Stimulated activated naive B cell treated with anti-CD40 and anti-IgM and Interleukin-4, amounts not matched to agents 10 μg/mL and 1 μg/mL and 100 μg/mL, for 72 hours (primary cell): ENCODE measurements at places on chromosomes 1 and 21.

DNA sequence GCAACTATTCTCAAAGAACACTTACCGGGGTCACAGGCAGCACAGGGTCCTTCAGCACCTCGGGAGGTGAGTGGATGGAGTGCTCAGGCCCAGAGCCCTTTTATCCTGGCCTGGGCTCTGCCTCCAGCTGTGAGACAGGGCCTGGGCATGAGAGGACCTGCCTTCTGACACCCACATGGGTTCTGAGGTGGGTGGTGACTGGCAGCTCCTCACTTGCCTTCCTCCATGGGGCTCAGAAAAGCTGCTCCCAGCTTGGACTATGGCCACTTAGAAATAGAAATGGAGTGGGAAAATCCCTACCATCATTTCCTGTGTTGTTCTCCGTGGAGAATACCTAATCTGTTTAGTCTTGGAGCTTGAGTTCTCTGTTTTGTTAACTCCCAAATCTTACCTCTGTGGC lies at the start of gene LCE1C:
Gene LCE1C, minus strand, starts transcription at position 76 of the 400 bp plus-strand sequence. CDS start 1,173 bp downstream, outside the sequence.
- no peak within 1 kb of the TSS for H3K4me3 ChIP-seq
- peaks cover 28% of the 10 kb centered on the region for H3K27me3 ChIP-seq

- no peak for DNase-seq
- no peaks in the 10 kb centered on the region for H3K4me1 ChIP-seq
- no peak overlapping the region for H3K4me3 ChIP-seq
- H3K27me3 ChIP-seq: no peaks in the 10 kb centered on the region
These were observed 47.6 kb upstream of the SAMD13 start for GRCh38 chr1:84253891-84254290.

GRCh38 chr1:39613250-39613649 lies 26.2 kb downstream of the HEYL start:
- H3K27me3 ChIP-seq: peaks cover 31% of the 10 kb centered on the region
- no peaks in the 10 kb centered on the region for H3K36me3 ChIP-seq
- peaks cover 8% of the 10 kb centered on the region for H3K4me1 ChIP-seq
- DNase-seq: no peak
- no peak overlapping the region for H3K27ac ChIP-seq

DNA sequence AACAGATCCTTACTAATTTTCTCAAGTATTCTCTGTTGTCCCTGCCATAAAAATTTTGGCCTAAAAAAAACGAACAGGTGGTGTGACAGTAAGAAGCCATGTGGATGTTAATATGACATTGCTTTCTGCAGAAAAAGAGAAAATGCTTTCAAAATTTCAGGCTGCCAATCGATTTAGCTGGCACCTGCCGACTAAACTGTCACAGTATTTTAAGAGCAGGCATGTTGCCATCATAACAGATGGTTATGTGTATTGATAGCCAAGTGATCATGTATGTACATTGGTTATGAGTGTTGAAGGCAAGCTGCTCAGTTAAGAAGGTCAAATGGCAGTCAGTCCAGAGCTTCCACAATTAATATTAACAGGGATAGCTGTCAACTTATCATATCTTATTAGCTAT lies 1017.0 kb downstream of the MRPL39 start:
- no peaks in the 10 kb centered on the region for H3K27me3 ChIP-seq
- no peak overlapping the region for H3K27ac ChIP-seq
- no peaks in the 10 kb centered on the region for H3K4me1 ChIP-seq
- H3K36me3 ChIP-seq: no peaks in the 10 kb centered on the region

- H3K4me3 ChIP-seq: no peak overlapping the region
- H3K27me3 ChIP-seq: peaks cover 31% of the 10 kb centered on the region
- no peak overlapping the region for H3K27ac ChIP-seq
- no peaks in the 10 kb centered on the region for H3K4me1 ChIP-seq
- no peak for DNase-seq
These were observed 12.8 kb downstream of the S100A7 start for GRCh38 chr1:153447498-153448170.

- H3K36me3 ChIP-seq: peaks cover 2% of the 10 kb centered on the region
- DNase-seq: no peak
- no peak overlapping the region for H3K4me3 ChIP-seq
- H3K27ac ChIP-seq: no peak overlapping the region
These were observed 15.7 kb downstream of the RPTN start for GRCh38 chr1:152143150-152143887.

DNA sequence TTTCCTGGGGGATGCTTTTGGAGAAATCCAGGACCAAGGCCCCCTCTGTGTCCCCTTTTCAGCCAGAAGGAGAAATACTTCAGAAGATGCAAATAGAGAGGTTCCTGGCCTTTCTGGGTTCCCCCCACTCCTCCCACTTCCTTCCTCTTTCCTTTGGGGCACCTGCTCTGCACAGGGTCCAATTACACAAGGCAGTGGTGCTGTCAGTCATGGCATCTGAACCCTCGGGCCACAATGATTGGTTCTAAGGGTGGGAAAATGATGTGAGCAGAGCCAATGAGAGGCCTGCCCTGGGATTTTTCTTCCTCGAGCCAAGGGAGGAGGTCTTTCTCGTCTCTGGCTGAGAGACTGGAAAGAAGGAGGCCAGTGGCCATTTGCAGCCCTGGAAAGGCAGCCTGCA lies 282.2 kb downstream of the NPHP4 start:
- peaks cover 4% of the 10 kb centered on the region for H3K36me3 ChIP-seq
- no peaks in the 10 kb centered on the region for H3K27me3 ChIP-seq
- no peak overlapping the region for H3K4me3 ChIP-seq

DNA sequence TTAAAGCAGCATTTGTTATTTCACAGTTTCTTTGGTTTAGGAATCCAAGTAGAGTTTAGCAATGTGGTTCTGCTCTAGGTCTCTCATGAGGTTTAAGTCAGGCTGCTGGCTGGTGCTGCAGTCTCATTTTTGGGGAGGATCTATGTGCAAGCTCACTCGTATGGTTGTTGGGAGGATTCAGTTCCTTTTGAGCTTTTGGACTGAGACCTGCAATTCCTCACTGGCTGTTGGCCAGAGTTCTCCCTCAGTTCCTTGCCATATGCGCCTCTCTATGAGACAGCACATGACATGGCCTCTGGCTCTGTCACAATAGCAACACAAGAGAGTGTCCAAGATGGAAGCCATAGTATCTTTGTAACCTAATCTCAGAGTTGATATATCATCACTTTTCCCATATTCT lies 91.0 kb downstream of the OLFML2B start:
- no peak overlapping the region for H3K4me3 ChIP-seq

GRCh38 chr1:182707122-182707521 lies 22.7 kb upstream of the RGS8 start:
- H3K36me3 ChIP-seq: no peaks in the 10 kb centered on the region
- DNase-seq: no peak
- H3K27me3 ChIP-seq: no peaks in the 10 kb centered on the region
- no peak overlapping the region for H3K27ac ChIP-seq
- H3K4me1 ChIP-seq: no peaks in the 10 kb centered on the region

GRCh38 chr1:200990114-200990513 lies 33.4 kb downstream of the KIF21B start:
- H3K27me3 ChIP-seq: no peaks in the 10 kb centered on the region
- H3K4me1 ChIP-seq: peaks cover 11% of the 10 kb centered on the region
- no peak for DNase-seq
- no peak overlapping the region for H3K27ac ChIP-seq
- H3K4me3 ChIP-seq: no peak overlapping the region

DNA sequence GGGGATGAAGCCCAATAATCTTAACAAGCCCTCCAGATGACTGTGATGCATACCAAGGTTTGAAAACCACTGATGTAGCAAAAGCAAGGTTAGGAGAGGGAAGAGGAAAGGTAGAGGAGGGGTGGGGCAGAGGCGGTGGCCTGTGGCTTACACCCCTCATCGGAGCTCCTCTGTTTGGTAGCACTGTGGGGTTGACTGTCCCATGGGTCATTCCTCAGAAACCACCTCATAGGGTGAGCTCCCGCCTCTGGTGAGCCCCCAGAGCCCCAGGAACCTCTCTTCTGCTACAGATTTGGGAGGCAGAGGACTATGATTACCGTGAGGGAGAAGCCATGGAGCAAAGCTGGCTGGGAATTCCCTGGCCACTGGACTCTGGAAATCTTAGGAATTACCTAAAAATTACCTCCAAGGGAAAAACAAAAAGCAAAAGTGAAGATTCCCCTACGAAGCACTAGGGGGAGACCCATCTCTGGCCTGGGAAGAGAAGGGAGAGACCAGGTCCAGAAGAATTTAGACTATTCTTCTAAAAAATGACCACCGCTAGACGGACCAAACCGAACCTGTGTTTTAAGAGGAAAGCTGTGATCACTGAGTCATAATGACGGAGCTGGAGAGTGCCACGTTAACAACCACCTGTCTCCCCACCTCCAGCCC lies 1.5 kb upstream of the RASSF5 start:
- H3K4me3 ChIP-seq: peak overlapping the region; percentile 79
- peaks cover 61% of the 10 kb centered on the region for H3K4me1 ChIP-seq
- H3K36me3 ChIP-seq: peaks cover 9% of the 10 kb centered on the region
- peaks cover 36% of the 10 kb centered on the region for H3K27me3 ChIP-seq

DNA sequence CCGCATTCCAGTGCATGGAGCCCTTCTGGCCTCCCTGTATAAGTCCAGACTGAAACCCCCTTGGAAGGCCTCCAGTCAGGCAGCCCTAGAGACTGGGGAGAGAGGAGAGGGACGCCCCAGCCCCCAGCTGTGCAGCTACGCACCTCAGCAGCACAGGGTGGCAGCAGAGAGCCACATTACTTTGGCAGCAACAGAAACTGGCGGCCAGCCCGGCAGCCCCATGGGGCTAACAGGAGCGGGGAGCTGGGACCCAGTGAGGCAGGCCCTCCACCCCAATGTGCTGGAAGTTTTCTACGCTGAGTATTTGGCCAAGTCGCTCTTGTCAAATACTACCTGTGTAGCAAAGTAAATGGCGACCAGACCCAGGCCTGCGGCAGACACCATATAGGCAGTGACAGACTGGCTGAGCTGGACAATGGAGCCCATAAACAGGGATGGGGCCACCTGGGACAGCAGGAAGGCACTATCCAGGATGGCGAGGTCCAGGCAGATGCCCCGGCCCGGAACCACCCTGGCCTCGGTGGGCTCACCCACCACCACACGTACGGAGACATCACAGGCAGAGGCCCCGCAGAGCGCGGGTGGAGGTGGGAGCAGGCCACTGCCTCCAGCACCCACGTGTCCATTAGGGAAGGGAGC lies 21.2 kb downstream of the SLC45A3 start:
- H3K27me3 ChIP-seq: no peaks in the 10 kb centered on the region
- peaks cover 7% of the 10 kb centered on the region for H3K36me3 ChIP-seq
- peak; percentile 67 for DNase-seq
- peaks cover 49% of the 10 kb centered on the region for H3K4me1 ChIP-seq
- no peak overlapping the region for H3K27ac ChIP-seq
- no peak overlapping the region for H3K4me3 ChIP-seq

- DNase-seq: no peak
- no peaks in the 10 kb centered on the region for H3K36me3 ChIP-seq
- H3K27me3 ChIP-seq: no peaks in the 10 kb centered on the region
- no peak overlapping the region for H3K27ac ChIP-seq
These were observed 76.6 kb downstream of the HSPA13 start for GRCh38 chr21:14306126-14306907.

DNA sequence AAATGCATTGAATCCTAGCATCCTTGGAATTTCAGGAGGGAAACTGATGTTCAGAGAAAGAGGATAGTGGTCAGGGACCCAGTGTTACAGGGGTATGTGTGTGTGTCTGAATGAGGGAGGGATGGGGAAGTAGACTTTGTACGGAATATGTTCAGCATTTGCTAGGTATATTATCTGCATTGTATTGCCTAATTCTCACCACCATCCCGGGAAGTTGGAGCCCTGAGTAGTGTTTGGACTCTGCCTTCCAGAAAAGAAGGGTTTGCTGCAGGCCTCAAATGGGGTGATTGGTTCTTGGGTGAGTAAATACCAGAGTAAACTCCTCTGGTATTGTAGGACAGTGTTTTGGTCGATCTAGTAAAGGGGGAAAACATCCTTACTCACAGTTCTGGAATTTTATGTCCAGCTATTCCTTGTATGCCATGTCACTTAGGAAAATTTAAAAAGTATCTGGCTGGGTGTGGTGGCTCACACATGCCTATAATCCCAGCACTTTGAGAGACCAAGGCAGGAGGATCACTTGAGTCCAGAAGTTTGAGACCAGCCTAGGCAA lies 7.1 kb upstream of the ZNF496 start:
- DNase-seq: no peak
- no peaks in the 10 kb centered on the region for H3K27me3 ChIP-seq
- peaks cover 8% of the 10 kb centered on the region for H3K36me3 ChIP-seq
- no peak overlapping the region for H3K27ac ChIP-seq

GRCh38 chr1:92956254-92957029 lies 4.8 kb downstream of the DIPK1A start:
- H3K36me3 ChIP-seq: peaks cover 18% of the 10 kb centered on the region
- DNase-seq: no peak
- H3K27me3 ChIP-seq: no peaks in the 10 kb centered on the region
- peaks cover 58% of the 10 kb centered on the region for H3K4me1 ChIP-seq
- peak overlapping the region; percentile 72 for H3K27ac ChIP-seq

DNA sequence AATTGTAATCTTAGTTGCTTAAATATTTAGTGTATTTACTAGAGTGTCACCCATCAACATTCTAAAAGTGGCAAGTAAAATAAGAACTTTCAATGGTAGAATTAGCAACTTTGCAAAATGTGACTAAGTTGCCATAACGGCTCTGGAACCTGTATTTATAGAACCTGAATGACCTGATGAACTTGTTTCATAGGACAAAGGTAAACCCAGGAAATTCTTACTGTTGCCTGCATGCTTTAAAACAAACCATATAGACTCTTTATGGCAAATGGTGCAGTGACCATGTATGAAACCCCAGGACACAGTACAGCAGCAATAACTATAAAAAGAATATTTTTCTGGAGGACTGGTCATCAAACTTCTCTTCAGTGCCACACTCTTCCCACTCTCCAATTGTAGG lies 22.9 kb downstream of the AK2 start:
- H3K27ac ChIP-seq: no peak overlapping the region
- peaks cover 68% of the 10 kb centered on the region for H3K36me3 ChIP-seq
- DNase-seq: no peak
- H3K4me1 ChIP-seq: no peaks in the 10 kb centered on the region
- H3K4me3 ChIP-seq: no peak overlapping the region

- peak within 1 kb of the TSS; percentile 78 for H3K27ac ChIP-seq
- peaks cover 3% of the 10 kb centered on the region for H3K36me3 ChIP-seq
- peaks cover 17% of the 10 kb centered on the region for H3K27me3 ChIP-seq
These were observed at the start of gene GPR161 for GRCh38 chr1:168136709-168137514. GPR161 (minus strand) TSS chr1:168136930; CDS start chr1:168104850, 32,080 bp downstream.

GRCh38 chr1:29236712-29237128 lies 398 bp downstream of the PTPRU start:
- H3K27me3 ChIP-seq: peaks cover 57% of the 10 kb centered on the region
- peaks cover 3% of the 10 kb centered on the region for H3K36me3 ChIP-seq
- DNase-seq: peak; percentile 12
- peaks cover 13% of the 10 kb centered on the region for H3K4me1 ChIP-seq
- H3K27ac ChIP-seq: peak overlapping the region; percentile 3

GRCh38 chr1:243587285-243587684 lies 262.8 kb downstream of the AKT3 start:
- no peak overlapping the region for H3K27ac ChIP-seq
- peaks cover 28% of the 10 kb centered on the region for H3K4me1 ChIP-seq
- H3K4me3 ChIP-seq: no peak overlapping the region
- H3K27me3 ChIP-seq: no peaks in the 10 kb centered on the region

- peaks cover 33% of the 10 kb centered on the region for H3K36me3 ChIP-seq
- H3K4me3 ChIP-seq: no peak overlapping the region
- no peaks in the 10 kb centered on the region for H3K27me3 ChIP-seq
- no peak overlapping the region for H3K27ac ChIP-seq
These were observed 66.6 kb downstream of the SLC37A1 start for GRCh38 chr21:42580076-42580792.
